ENCODE measurements at places on chromosomes 3 and 15.

DNA sequence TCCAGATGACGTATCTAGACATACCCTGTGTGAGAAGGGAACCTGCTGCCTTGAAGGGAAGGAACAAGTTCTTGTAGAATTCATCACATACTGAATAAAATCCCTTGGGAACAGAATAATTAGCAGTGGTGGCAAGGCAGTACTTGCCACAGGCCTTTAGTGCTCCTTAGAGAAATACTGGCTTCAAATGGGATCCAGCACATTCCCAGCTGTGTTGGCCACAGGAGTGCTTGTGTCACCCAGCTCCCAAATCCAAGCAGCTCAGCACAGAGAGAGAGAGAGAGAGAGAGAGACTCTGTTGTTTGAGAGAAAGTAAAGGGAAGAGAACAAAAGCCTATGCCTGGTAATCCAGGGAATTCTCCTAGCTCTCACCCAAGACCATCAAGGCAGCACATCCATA is 969.0 kb upstream of the ALCAM start:
- DNase-seq: no peak

DNA sequence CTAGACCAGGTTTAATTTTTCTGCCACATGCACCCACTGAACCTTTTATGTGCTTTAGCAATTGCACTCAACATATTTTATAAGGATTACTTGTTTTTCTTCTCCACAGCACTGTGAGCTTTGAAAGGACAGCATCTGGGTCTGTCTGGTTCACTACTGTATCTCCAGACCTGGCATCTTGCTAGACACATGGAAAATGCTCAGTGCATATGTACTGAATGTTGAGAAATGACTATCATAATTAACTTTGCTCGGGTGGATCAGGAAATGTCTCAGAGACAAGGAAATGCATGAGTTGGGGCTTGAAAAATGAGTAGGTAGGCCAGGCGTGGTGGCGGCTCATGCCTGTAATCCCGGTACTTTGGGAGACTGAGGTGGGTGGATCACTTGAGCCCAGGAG is 40.2 kb downstream of the DOCK3 start:
- DNase-seq: no peak

GRCh38 chr3:172626021-172626640 is 84.7 kb downstream of the NCEH1 start:
- no peak for DNase-seq

DNA sequence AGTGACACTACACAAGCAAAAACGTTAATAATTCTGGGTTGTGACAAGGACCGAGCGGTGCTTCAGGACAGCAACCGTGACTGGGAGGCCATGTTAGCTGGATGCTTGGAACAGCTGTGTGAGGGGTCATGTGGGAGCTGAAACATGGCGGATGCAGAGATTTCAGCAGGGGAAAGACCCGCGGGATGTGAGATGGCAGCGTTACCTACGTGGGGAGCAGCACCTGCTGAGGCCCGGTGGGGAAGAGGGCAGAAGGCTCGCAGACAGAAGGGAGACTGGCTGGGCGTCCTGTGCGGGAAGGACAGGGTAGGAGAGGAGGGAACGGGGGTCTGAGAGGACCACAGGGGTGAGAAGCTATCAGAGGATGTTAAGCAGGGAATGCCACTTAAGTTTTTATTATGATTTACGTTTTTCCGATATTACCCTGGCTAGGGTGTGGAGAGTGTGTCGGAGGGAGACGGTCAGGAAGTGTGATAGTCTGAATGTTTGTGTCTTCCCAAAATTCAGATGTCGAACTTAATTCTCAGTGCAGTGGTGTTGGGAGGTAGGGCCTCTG is 228.8 kb upstream of the LYSMD4 start:
- no peak for DNase-seq

DNA sequence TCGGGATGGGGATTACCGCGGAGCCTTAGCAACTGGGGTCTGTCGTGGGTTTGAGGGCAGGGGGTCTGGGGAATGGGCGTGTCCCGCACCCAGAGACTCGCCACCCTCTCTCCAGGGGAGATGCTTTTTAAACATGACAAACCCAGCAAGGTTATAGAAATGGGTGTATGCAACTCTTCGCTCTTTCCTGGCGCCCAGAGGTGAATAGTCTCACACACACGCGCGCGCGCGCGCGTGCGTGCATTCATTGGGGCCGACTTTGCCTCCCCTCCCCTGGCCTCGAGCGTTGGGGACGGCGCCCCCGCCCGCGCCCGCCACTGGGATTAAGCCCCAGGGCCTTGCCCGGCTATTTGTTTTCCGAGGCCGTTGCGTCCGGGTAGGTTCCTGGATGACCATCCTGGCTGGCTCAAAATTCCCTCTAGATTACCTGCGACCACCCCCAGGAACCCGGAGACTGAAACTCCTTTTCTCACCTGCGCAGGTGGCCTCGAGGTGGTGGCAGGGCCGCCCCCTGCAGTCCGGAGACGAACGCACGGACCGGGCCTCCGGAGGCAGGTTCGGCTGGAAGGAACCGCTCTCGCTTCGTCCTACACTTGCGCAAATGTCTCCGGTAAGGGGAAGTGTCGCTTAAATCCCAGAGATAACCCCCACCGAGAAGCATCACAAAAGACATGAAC is 777 bp downstream of the GPR160 start:
- DNase-seq: no peak

DNA sequence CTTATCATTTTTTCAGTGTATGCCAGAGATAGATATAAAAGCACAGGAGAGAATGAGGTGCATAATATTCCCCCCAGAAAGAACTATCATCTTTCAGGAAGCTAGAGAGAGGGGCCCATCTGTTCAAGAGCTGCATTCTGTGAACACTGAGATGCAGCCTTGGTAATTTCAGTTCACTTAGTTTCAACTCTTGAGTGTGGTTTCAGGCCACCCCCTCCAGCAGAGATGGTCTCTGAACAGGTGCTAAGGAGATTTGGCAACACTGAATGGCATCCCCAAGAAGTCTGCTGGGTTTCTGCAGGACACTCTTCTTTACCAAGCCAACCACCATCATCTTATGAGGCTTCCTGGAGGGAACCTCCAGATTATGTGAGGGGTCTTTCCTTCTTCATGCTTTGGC is 30.4 kb upstream of the LIMD1 start:
- no peak for DNase-seq
